ENCODE measurements at places on chromosomes 6 and 20. TPM values are rescaled to one million over a fixed set of nuclear protein-coding genes. Genes with fewer than 3 reads are reported as not detected.

PRRT1 gene
- total RNA-seq: not detected

LKAAEAR1 gene
- total RNA-seq: not detected

ZNF831 gene
- total RNA-seq: not detected

TENT5A gene
- 5.5 TPM for total RNA-seq

SLC52A3 gene
- total RNA-seq: 3.6 TPM

TMC2 gene
- 0.12 TPM for total RNA-seq

Data from GM23338 (cell line).